ENCODE measurements at places on chromosomes 16 and 17. TPM values are rescaled to one million over a fixed set of nuclear protein-coding genes. Genes with fewer than 3 reads are reported as not detected.

The PTGES3L gene
- 50.7 TPM for total RNA-seq

The CDRT15L2 gene
- not detected for total RNA-seq

The CACNG1 gene
- not detected for total RNA-seq

The MYH13 gene
- total RNA-seq = not detected

The MT1E gene
- 123 TPM for total RNA-seq

The KRTAP4-9 gene
- not detected for total RNA-seq

The BRIP1 gene
- total RNA-seq = 0.35 TPM

The CHMP6 gene
- total RNA-seq = 19.5 TPM

The NEURL4 gene
- 34.7 TPM for total RNA-seq

The RMI2 gene
- 0.45 TPM for total RNA-seq
